Esophagus mucosa (tissue), 1 donor: ENCODE measurements at places on chromosomes 1 and 21.

DNA sequence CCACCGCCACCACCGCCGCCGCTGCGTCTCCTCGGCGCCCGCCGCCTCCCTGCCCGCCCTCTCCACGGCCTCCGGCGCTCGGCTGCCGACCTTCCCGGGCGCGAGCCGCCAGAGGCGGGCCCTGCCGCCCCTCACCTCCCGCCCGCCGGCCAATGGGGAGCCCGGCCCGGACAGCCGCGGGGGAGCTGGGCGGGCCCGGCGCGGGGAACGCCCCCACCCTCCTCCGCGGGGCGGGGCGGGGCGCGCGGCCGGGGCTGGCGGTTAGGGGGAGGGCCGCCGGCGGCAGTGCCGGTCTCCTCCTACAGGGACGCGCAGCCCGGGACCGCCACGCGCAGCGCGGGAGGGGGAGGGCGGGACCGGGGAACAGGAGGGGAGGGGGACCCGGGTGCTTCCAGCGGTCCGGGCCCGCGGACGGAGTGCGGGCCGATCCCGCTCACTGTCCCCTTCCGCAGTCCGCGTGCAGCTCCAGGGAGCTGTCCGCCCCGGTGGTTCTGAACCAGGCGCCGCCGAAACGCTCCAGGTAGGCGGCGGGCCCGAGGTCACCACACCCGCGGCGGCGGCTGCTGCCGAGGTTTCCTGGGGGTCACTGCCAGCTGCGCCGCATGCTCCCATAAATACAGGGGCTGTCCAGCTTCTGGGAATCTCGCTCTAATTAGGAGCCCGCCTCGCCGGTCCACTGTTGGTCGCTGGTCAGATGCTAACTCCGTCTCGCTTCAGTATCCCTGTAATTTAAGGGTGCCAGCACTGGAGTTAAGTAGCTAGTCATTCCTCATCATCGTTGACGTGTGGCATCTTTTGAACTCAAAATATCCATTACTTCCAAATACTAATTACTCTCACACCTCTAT lies at the start of gene PGBD5:
TSS of gene PGBD5 (minus strand) at position 87 of the 848 bp plus-strand sequence. CDS start 404 bp downstream, outside the sequence.
- peak; percentile 85 for ATAC-seq

DNA sequence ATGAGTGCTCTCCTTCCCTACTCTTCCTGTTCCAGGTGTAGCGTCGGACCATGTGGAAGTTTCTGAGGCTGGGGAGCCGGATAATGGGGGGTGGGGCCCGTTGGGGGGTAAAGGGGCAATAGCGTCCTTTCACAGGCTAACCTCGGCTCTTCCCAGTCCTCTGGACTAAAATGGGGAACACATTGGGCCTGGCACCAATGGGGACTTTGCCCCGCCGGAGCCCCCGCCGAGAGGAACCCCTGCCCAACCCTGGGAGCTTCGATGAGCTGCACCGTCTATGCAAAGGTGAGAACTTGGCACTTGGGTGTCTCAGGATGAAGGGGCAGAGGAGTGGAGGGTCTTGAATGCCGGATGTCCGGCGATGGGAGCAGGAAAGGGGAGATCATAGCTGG lies 456 bp downstream of the TOMM40L start:
- ATAC-seq = no peak

GRCh38 chr1:196910215-196910614 lies 22.4 kb downstream of the CFHR4 start:
- no peak for ATAC-seq

- peak; percentile 76 for ATAC-seq
Observed at GRCh38 chr1:38730511-38731397, 128.8 kb downstream of the RRAGC start.

DNA sequence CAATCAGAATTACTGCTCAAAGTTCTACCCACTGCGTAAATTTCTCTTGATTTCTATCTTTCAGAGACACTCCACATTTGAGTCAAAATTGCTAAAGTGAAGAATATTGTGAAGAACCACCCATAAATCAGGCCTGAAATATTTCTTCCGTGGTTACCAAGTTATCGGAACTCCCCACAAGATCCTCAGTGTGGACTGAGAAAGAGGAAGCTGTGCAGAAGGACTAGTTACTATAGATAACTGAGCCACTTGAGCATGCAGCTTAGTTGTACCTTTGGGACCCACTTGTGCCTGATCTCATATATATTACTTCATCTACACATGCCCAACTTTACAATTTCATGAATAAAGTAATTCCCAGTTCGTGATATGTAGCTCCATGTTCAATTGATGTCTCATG lies 18.4 kb downstream of the RWDD3 start:
- no peak for ATAC-seq

DNA sequence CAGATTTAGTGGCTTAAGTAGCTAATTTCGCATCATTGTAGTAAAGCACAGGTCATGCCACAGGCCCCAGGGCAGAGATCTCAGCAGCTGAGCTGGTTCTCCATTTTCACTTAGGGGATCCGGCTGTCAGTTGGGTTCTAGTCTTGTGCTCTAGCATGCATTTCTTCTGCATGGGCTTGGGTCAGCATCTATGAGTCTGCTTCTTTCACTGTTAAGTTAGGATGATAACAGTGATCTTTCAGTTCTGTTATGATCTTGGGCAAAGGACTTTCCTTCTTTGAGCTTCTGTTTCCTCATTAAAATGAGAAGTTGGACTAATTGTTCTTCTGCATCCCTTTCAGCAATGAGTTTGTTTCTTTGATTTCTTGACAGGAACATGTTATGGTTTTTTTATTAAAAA lies 123.6 kb upstream of the DNAH14 start:
- no peak for ATAC-seq

- ATAC-seq = no peak
Observed at GRCh38 chr21:32233055-32233546, 45.7 kb downstream of the MIS18A start.

DNA sequence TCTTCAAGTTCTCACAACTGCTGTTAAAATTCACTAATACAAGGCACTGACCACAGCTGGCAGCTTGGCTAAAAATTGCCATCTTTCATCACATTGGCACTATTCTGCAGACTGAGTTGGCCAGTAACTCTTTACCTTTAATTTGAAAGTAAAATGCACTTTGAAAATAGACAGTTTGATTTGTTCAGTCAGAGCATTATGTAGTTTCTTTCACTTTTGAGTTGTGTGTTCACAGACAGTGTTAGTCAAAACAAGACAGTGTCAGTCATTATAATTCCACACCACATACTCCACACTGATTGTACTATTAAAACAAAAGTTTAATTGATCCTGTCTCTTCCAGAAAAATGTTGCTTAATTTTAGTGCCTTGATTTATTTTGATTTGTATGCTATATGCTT lies 160.7 kb downstream of the SDCCAG8 start:
- ATAC-seq = no peak
